ENCODE measurements at places on chromosomes 5 and 9. TPM values are rescaled to one million over a fixed set of nuclear protein-coding genes. Genes with fewer than 3 reads are reported as not detected.

The PRRX2 gene
- total RNA-seq: 25.5 TPM

The GPR21 gene
- 1.1 TPM for total RNA-seq

The EFCAB9 gene
- total RNA-seq: not detected

GRCh38 chr5:140175367-140176030 is 511 bp downstream of the CYSTM1 start:
- no peak for DNase-seq

DNA sequence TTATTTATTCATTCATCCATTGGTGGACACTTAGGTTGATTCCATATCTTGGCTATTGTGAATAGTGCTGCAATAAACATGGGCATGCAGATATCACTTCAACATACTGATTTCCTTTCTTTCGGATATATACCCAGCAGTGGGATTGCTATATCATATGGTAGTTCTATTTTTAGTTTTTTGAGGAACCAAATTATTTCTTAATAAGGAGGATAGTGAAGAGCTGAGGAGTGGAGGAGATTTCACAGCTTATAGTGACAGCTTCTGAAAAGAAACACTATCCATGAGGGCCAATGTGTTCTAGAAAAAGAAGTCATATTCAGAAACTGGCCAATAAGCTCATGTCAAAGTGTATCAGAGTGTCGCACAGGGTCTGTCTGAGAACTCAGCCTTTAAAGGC is 183.3 kb downstream of the SEC61B start:
- DNase-seq: no peak

- no peak for DNase-seq
Measured at GRCh38 chr5:91245871-91246270, 137.2 kb downstream of the ARRDC3 start.

GRCh38 chr5:123700624-123701287 is 188.8 kb downstream of the CSNK1G3 start:
- peak; percentile 32 for DNase-seq

DNA sequence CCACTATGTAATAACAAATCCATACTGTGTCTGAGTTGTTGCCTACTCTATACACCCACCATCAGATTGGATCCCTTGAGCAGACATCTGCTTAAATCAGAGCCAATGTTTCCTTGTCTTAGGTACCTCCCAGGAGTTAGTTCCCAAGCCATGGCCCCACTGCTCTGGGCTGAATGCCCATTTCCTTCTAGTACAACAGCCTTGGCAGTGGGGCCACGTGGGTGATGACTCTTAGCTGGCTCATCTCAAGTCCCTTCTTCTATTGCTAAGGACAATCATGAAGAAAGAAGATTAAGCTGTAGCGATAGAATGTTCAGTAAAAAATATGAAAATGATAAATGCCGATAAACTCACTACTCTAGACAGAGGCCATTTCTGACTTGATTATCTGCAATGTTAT is 16.6 kb downstream of the PTGR1 start:
- DNase-seq: no peak

GRCh38 chr9:14153310-14153720 is 160.6 kb downstream of the NFIB start:
- no peak for DNase-seq

DNA sequence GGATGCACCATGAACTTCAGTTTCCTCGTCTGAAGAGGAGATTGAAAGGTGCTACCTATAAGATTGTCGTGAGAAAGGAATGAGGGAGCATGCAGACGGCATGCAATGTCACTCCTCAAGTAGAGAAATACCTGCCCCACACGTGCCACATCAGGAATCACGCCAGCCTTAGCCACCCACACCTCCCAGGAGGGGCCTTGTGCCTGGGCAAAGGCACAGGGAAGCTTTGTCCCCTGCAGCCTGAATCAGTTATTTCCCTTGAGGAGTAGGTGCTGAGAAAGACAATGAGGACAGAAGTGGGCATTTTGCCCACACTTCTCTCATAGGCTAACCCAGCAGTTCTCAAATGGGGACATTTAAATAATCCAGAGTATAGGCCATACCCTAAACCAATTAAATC is 31.0 kb downstream of the FSTL4 start:
- no peak for DNase-seq

GRCh38 chr5:116415989-116416388 is 158.6 kb downstream of the SEMA6A start:
- no peak for DNase-seq

- peak; percentile 24 for DNase-seq
Measured at GRCh38 chr5:42944989-42945388, 95.1 kb downstream of the ANXA2R start.

- DNase-seq: no peak
Measured at GRCh38 chr9:28915202-28915930, 1342.1 kb upstream of the C9orf72 start.

DNA sequence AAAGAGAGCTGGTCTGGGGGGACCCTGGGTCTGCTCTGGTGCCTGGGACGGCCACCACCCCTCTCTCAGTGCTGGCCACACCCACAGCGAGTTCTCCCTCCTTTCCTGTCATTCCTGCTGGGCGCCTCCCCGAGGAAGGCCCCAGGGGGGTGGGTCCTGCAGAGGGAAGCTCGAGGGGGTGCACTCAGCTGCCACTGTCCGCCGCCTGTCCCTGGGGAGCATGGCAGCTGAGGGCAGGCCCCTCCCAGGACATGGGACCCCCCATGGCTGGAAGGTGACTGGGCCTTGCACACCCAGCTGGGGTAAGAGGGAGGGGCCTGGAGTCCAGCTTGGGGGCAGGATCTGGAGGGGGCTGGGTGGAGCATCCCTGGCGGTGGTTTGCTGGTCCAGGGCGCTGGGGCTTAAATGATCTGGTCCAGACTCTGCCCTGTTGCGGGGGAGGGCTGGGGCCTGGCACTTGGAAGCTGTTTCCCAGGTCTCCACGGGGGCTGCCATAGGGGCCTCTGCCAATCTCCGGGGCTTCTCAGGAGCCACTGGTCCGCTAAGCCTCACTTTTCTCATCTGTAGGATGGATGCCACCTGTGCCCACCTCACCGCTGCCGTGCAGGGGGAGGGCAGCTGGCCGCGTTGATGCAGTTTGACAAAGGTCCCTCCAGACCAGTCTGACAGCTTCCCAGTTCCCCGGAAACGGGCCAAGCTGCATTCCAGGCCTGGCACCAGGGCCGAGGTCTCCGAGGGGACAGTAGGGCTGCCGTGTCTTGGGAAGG is 6.0 kb upstream of the SLC2A6 start:
- DNase-seq: no peak

DNA sequence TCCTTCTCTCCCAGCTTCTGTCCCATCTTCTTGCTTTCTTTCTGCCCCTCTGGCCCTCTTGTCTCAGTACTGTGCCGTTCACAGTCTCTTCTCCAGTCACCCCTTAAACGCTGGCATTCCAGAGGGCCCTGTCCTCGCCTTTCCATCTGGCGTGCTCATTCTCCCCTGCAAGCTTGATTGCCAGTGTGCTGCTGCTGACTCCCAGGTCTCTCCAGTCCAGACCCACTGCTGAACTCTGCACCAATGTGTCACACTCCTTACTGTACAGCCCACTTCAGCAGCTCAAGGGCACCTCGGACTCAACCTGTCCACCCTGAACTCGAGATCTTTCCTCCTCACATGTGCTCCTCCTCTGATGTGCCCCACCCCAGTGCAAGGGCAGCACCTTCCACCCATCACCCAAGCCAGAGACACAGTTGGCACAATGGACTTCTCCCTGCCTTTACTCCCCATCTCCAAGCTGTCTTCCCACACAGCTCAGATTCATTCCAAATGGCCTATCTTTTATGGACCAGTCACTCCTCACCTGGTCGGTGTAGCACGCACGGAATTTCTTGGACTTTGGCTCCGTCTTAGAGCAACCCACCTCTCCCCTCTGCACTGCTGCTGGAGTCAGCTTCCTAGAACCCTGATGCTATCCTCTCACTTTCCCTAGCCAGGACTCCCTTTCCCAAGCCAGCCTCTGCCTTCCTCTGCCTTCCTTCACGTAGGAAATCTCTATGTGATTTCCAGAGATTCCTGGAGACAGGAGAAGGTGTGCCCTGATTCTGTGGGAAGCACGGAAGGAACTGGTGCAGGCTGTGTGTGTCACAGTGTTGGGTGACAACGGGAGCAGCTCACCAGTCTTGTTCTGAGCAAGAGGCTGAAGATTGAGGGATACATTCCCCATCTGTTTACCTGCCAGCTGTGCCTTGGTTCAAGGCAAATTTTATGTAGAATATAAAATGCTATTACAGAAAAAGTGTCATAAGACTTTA is 26.0 kb upstream of the SLC2A8 start:
- no peak for DNase-seq

- DNase-seq: no peak
Measured at GRCh38 chr5:83672646-83673045, 48.0 kb downstream of the HAPLN1 start.

- DNase-seq: no peak
Measured at GRCh38 chr9:133873009-133873408, 119.1 kb downstream of the VAV2 start.

- DNase-seq: no peak
Measured at GRCh38 chr5:131968396-131968954, 23.0 kb upstream of the MEIKIN start.

DNA sequence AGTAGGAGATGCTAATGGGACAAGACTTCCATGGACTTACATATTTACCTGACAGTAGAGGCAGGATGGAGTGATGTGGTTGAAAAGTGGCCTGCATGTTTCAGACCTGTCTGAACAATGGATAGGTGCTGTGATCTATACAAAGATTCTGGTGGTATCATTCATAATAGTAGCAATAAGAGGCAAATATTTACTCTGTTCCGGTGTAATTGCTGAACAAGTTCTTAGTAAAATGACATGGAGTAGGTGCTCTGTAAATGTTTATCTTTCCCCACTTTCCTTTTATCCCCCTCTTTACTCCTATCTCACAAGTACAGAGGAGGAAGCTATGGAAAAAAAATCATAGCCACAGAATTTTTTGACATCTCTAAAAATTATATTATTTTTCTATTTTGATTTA is 159.0 kb upstream of the SLC12A2 start:
- DNase-seq: no peak

GRCh38 chr5:151002681-151003502 is 17.5 kb upstream of the GPX3 start:
- no peak for DNase-seq

- DNase-seq: no peak
Measured at GRCh38 chr9:87731321-87731720, 5.4 kb downstream of the CTSL start.
